ENCODE measurements at places on chromosomes 5 and 9.

DNA sequence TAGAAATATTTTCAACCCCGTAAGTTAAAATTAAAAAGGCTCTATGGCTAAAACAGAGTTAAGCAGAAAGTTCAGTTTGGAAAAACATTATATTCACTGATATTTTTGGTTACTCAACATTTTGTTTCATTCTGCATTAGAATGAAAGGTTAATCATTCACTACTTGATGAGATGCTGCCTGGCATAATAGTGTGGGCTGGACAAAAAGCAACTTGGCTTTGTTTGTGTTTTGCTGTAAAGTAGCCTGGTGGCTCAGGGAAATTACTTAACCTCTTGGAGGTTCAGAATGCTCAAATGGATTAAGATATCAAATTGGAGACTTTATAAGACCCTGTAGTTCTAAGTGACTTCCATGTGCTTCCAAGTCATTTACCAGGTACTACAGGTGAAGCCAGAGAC, 367.4 kb upstream of the TRPC7 start:
- DNase-seq = no peak

DNA sequence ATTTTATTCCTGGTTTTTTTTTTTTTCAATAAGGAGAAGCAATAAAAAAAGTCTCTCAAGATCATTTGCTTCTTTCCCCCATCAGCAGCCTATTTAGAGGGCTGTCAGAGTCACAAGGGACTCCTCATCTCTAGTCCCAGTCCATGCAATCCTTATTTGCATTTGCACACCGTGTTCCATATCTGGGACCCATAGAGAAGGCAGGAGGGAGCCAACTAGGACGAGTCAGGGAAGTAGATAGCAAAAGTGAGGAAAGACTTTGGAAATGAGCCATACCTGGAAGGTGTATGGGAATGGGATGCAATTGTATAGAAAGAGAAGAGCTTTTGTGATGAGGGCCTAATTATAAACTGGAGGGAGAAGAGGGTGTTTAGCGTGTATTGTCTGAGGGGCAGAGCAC, 160.0 kb downstream of the PIK3R1 start:
- no peak for DNase-seq

GRCh38 chr5:142568996-142569335, 116.9 kb downstream of the FGF1 start:
- no peak for DNase-seq

DNA sequence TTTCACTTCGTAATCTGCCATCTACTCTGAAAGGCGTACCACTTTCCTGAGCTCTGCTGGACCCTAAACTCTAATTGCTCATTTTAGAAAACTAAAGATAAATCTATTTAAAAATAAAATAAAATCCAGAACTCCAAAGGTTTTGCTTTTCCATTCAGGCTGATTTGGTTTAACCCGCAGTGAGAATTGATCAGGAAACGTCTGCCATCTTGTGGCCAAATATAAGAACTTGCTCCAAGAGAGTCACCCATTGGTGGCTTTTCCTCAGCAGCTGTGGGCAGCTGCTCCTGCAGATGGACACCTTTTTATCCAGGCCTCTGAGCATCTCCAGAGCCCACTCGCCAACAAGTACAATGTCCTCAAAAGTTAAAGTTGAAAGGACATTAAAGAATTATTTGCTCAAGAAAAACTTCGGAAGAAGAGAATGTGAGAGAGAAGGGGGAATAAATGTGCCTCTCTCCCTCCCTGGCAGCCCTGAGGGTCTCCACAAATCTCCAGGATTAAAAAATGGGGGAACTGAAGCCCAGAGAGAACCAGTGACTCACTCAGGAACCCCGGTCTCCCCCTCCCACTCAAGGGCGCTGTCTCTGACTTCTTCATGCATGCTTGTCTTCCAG, 4.1 kb downstream of the SAXO1 start:
- peak; percentile 61 for DNase-seq

GRCh38 chr5:126509339-126509738, 85.7 kb downstream of the ALDH7A1 start:
- no peak for DNase-seq

- peak; percentile 87 for DNase-seq
Measured at GRCh38 chr5:172111852-172112225, 76.2 kb downstream of the STK10 start.

Measured in OCI-M1 (cell line).